Vein endothelial cell (primary cell): ENCODE measurements at places on chromosomes 12 and 14. TPM values are rescaled to one million over a fixed set of nuclear protein-coding genes. Genes with fewer than 3 reads are reported as not detected.

RPGRIP1 gene
- total RNA-seq = not detected in 2 replicates

FGD6 gene
- 22.4 and 32.7 TPM in 2 replicates for total RNA-seq

KDM5A gene
- total RNA-seq = 50.4 and 64.3 TPM in 2 replicates

CHGA gene
- total RNA-seq = not detected in 2 replicates

PRB2 gene
- total RNA-seq = not detected in 2 replicates

KRT75 gene
- not detected in 2 replicates for total RNA-seq

DAO gene
- not detected in 2 replicates for total RNA-seq

CALCOCO1 gene
- total RNA-seq = 55.4 and 88.5 TPM in 2 replicates
